ENCODE measurements at places on chromosomes 12 and 14.

- no peak for DNase-seq
Observed at GRCh38 chr12:1656902-1657301, 27.9 kb downstream of the WNT5B start.

DNA sequence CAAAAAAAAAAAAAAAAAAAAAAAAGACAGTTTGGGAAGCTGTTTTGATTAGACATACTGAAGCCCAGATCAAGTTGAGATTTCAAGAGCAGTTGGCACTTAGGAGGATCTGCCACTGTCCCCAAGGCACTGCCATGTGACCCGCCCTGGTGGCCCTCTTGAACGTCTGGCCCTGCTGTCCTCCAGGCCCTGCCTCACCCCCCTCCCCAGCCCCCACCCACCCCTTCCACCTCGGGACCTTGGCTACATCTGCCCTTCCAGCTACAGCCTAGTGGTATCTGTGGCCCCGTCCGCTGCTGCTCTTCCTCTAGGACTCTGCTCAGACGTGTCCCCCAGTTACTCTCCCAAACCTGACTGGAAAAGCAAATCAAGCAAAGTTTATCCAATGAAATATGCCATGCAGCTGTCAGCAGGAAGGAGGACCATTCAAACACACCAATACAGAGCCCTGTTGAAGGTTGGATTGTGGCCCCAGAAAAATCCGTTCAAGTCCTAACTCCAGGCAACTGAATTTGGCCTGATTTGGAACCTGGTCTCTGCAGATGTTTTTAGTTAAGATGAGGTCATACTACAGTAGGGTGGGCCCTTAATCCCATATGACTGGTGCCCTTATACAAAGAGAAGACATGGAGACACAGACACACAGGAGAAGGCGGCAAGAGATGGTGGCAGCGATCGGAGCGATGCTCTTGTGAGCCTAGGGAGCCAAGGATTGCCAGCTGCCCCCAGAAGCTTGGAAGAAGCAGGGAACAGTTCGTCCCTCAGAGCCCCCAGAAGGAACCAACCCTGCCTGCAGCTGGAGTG lies 17.7 kb downstream of the SLC25A29 start:
- no peak for DNase-seq

DNA sequence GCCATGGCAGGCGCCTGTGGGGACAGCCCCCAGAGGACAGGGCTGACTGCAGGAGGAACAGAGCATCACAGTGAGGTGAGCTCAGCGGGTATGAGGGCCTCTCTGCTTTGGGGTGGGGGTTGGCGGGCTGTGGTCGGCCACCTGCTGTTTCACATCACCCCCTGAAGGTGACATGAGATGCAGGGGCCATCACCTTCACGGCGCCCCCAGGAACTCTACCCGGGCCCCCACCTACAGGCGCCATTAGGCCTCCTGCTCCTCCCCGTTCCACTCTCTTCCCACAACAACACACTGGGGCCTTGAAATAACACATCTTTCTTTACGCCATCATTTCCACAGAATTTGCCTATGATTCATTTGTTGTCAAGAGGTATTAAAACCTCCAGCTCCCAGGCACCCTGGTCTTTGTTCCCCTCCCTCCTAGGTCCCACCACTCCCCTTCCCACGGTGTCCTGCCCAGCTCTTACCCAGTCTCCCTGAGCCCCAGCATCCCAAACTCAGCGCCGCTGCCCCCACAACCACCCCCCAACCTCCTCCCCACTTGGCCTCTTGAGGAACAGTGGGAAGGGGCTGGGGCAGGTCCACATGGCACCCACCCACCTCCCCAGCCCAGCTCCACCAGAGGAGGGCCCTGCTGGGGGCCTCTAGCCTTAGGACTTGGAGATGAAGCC lies 12.7 kb upstream of the HDAC7 start:
- no peak for DNase-seq

DNA sequence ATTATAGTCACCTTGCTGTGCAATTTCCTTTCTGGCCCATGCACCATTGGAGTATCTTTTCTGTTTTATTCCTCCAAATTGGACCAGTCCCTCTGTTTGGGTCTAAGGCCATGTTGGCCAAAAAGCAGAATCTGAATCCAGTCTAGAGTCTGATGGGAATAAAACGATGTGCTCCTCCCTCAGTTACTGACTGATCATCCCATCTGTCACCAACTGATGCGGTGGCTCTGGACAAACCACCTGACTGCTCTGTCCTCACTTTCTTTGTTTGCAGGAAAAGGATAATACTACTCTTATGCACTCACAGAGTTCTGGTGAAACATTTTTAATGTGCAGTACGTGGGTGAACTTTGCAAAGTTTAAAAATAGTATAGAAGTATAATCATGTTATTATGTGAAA lies 120.2 kb upstream of the HIF1A start:
- DNase-seq = no peak

GRCh38 chr12:82866227-82866775 lies 179.6 kb downstream of the TMTC2 start:
- no peak for DNase-seq

DNA sequence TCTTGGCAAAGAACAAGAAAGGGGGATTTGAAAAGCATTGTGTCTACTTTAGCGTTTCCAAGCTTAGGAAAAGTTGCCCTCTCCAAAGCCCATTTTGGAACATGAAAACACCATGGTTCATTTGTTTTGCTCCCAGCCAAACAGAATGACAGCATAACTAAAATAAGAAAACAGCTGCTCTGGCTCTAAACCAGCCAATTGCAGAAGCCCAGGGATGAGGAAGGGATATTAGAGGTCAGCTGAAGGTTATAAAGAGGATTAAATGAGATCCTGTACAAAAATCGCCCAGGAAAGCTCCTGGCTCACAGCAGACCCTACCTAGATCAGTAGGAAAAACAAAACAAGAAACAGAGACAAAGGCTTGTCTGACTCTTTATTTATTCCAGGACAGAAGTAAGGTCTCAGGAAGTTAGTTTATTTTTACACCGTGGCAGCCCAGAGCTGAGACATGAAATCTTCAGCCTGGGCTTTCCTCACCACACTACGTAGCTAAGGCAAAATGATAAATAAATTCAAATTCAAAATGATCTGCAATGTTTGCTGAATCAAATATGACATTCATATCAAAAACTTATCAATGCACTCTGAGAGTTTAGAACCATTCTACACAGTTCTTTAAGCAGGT lies 25.9 kb downstream of the SPX start:
- no peak for DNase-seq

- DNase-seq = no peak
Observed at GRCh38 chr14:32702562-32702961, 236.1 kb upstream of the NPAS3 start.

DNA sequence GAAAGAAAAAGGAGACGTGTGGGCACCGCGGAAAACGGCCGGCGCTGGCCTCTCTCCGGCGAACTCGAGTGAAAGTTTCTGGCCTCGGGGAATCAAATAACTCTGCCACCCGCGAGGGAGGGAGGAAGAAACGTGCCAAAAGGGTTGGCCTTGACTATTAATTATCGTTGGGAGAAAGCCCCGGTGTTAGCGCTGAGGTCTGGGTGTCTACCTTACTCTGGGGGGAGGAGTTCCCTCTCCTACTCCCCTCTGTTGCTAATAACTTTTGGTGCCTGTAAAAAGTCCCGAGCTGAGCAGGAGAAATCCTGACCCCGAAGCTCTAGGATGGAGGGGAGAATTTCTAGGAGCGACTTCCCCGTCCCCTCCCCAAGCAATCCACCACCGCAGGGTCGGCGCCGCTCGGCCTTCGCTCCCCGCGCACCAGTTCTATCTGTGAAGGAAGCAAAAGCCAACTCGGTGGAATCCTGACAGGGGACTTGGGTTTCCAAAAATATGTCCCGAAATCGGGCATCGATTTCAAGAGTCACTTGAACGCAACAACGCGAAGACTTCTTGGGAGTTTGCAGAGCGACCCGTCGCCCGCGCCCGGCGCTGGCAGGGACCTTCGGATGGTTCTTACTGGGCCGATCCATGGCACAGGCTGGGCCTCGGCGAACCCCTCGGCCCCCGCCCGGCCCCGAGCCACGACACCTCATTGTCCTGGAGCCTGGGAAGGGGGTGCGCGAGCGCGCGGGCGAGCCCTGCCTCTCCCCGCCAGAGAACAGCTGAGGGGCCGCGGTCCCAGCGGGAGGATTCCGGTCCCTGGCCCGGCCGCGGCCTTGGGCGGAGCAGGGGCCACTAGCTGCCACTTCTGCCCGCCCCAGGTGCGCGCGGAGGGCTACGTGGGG lies 1.7 kb downstream of the OTX2 start:
- DNase-seq = no peak

- DNase-seq = no peak
Observed at GRCh38 chr12:81639196-81639595, 120.0 kb downstream of the PPFIA2 start.

- no peak for DNase-seq
Observed at GRCh38 chr12:96020314-96021003, 14.9 kb downstream of the LTA4H start.

GRCh38 chr12:40312982-40313576 lies 88.3 kb downstream of the LRRK2 start:
- no peak for DNase-seq

All from T1000 (cell line).